Stimulated activated CD8-positive, alpha-beta memory T cell treated with anti-CD3 and anti-CD28 coated beads, Interleukin-4, amount 100 ng/mL, for 4 hours (primary cell): ENCODE measurements at places on chromosomes 2 and 18.

GRCh38 chr2:206688990-206689389, 29.2 kb downstream of the DYTN start:
- no peak for DNase-seq

- DNase-seq: no peak
Observed at GRCh38 chr2:88841224-88841929, 149.9 kb downstream of the RPIA start.

- no peak for DNase-seq
Observed at GRCh38 chr2:33116799-33117198, 170.0 kb downstream of the LTBP1 start.

- no peak for DNase-seq
Observed at GRCh38 chr2:15700131-15700530, 108.5 kb downstream of the DDX1 start.
